ENCODE measurements at places on chromosomes 16 and 17.

DNA sequence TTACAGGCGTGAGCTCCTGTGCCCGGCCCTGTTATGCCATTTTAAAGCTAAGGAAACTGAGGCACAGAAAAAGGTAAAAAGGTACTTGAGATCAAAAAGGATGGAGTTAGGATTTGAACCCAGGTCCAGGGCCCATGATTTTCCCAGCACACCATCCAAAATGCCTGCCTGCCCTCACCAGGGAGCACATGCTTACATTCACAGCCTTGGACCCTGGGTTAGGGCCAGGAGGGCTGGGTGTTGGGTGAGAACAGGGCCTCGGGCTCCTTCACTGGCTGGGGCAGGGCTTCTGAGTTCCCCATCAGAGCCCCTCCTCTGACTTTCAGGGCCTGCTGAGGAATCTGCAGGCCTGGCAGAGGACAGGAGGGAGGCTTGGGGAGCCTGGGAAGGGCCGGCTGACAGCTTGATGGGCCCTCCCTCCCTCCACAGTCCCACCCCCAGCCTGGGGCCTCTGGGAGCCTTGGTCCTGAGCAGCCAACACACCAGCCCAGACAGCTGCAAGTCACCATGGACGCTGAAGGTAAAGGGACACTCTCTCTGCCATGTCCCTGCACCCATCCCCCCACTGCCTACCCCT is at the start of gene QPRT:
Gene QPRT (plus strand): TSS at position 490 of the 577 bp plus-strand sequence. CDS start 18 bp downstream, at position 508.
- no peak for DNase-seq

DNA sequence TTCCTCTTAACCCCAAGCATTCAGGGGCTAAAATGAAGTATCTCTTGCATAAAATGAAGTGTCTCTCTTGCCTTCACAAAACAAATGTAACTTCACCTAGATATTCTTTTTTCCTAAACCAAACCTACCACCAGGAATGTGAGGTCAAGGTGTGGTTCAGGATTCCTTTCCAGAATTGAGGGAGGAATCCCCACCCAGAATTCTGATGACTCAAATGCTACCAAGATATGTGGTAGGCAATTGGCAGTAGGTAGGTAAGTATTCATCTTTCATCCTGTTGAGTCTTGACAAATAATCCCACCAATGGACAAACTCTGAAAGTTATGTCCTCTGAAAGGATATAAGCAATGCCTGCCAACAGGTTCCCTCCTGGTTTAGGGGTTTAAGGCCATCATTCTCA is 26.2 kb downstream of the TRIM16 start:
- DNase-seq = no peak

- DNase-seq = no peak
Observed at GRCh38 chr16:80158766-80159165, 382.0 kb upstream of the DYNLRB2 start.

DNA sequence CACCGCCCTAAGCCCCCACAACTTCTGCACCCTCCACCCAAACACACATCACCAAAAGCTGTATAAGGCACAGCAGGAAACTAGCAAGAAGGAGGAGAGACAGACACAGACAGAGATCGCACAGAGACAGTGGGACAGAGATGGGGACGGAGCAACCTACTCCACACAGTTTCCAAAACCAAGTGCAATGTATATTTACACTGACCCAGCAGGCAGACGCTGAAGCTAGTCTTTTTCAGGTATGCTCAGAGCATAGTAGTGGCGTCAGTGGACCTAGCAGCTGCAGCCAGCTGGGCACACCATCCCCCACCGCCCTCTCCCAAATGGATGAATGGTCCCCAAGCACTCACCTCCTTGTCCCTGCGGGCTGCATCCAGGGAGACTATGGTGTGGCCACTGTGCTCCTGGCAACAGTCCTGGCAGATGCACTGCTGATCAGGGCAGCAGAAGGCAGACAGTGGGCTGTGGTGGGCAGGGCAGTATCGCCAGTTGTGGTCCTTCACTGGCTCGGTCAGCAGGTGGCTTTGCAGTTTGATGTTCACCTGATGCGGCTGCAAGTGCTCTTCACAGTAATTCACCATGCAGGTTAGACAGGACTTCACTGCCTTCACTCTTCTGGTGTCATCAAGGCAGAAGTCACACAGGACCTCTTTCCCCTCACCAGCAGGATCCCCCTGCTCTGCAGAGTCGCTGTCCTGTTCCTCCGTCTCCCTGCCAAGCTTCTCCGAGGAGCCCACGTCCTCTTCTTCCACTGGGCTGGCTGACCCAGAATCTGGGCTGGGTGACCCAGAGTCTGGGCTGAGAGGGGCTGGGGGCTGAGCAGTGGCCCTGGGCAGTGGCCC is 31.5 kb upstream of the FBXW10B start:
- DNase-seq = no peak

GRCh38 chr17:67132366-67132765 is 88.0 kb downstream of the CACNG1 start:
- no peak for DNase-seq

DNA sequence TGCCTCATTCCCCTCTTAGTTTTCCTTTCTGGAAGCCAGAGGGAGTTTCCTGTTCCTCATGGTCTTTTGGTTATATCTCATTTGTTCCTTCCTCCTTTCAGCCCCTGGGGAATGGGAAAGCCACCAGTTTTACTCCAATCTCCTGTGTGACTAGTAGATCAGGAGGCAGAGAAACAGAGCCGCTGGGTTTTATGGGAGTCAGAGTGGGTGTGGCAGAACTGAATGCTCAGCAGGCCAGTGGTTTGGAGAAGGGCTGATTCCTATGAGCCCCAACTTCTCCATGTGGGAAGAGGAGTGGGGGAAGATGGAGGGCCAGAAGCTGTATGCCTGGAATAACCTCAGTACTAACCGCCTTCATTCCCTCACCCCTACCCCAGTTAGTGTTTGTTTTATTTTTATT is 4.1 kb downstream of the DNAH2 start:
- no peak for DNase-seq

- no peak for DNase-seq
Observed at GRCh38 chr17:11553135-11553534, 45.1 kb upstream of the DNAH9 start.

DNA sequence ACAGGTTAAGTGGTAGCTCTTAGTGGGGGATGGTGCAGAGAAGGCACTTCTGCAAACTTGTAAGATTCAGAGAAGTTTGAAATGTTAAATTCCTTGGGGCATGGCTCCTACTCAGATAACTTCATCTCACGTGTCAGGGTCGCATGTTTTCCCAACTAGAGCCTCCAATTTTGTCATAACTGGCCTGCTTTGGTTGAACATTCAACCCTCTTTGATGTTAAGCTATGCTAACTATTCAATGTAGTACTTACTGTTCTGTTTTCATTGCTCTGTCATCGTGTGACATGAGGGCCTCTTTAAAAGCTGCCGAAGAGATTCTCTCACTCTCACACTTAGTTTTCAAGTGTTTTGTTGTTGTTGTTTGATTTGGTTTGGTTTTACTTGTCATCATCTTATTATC is 280.8 kb downstream of the CDH11 start:
- DNase-seq = no peak

- DNase-seq = peak; percentile 39
Observed at GRCh38 chr17:74280093-74280513, 6.1 kb downstream of the DNAI2 start.

DNA sequence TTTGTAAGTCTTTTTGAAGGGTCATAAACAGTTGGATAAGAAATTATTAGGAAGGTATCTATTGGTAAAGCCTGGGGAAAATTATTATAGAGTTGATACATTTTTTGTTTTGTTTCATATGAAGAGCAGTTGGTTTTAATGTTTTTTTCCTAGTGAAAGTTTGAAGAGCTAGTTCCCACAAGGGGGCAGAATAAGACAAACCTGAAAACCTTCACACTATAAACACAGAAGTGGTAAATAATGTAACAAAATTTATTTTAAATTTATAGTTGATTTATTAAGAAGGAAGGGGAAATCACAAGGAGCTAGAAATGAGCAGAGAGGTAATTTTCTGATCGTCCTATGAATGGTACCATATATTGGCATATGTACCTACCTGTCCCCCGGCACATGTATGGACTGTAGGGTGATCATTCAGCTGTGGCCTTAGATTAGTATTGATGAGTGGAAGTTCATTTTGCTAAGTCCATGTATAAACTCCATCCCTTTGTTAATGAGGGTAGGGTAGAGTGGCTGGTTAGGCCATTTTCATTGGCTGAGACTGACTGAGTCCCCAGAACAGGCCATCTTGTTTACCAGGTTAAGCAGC is 116.3 kb downstream of the TANC2 start:
- no peak for DNase-seq

- DNase-seq = no peak
Observed at GRCh38 chr16:1385232-1385631, 29.3 kb downstream of the UNKL start.

GRCh38 chr17:72901657-72902056 is 190.8 kb downstream of the SLC39A11 start:
- no peak for DNase-seq

GRCh38 chr17:49157784-49158183 is 25.2 kb downstream of the B4GALNT2 start:
- DNase-seq = no peak

GRCh38 chr17:40340327-40340726 is 24.2 kb downstream of the GJD3 start:
- DNase-seq = no peak

- DNase-seq = no peak
Observed at GRCh38 chr17:72388765-72389473, 268.1 kb downstream of the SOX9 start.

GRCh38 chr17:81440511-81441244 is 45.4 kb downstream of the BAHCC1 start:
- DNase-seq = no peak

DNA sequence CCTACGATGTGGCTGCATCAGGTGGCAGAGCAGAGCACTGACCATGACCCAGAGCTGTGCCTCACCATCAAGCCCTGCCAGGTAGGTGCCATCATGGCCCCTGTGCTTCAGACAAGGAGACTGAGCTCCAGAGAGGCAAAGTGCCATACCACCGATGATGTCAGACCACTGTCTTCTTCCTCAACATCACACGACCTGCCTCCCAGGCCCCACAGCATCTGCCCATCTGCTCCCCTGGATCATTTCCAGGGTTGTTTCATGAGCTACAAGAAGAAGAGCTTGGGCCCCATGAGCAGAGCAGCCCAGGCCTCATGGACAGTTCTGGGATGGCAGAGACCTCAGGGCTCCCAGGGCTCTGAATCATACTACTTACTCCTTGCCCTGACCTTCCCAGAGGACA is 9.9 kb downstream of the XYLT1 start:
- DNase-seq = no peak

GRCh38 chr17:64983708-64984107 is 64.4 kb upstream of the LRRC37A3 start:
- DNase-seq = no peak

GRCh38 chr16:62869837-62870236 is 833.6 kb upstream of the CDH8 start:
- no peak for DNase-seq

DNA sequence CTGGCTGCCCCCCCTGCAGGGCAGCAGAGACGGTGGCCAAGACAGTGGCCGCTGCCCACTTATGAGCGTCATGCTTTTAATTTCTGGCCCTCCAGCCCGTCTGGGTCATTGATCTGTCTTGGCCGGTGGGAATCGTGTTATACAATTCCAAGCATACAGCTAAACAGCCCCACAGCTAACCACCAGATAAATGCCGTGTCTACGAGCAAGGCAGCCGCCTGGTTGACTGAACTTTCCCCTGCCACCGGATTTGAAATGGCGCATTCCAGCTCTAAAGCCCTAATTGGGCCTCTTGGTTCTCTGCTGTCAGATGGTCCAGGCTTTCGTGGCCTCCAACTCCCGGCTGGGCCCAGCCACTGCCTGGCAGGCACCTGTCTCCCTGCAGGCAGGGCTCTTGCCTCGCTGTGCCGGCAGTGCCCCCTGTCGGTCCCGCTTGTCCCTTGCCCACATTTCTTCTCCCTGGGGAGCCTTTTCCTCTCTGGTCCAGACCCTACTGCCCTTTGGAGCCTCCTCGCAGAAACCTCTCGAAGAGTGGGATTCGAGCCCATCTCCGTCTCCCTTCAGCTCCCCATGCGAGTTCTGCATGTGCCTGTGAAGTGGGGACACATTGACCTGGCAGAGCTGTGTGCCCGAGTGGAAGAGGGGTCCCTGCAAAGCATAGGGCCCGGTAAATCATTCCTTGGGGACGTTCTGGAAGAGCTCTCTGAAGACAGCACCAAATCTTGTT is 1.8 kb upstream of the RBFOX3 start:
- no peak for DNase-seq

Measured in T-helper 1 cell (primary cell).